ENCODE measurements at places on chromosomes 4 and X.

DNA sequence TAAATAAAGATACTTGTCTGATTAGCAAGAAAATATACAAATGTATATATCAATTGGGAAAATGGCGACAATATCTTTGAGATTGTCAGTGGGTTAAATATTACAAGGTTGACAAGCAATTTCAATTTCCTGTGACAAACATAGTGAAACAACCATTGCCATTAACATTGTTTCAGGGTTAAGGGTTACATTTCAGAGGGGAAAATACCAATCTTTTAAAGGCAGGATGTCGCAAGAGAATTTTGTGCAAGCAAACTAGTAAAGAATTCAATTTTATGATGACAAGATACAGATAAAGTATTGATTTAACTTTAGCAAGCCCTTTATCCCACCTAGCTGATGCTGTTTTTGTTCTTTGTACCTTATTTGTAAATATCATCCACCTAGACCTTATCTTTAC is 305.8 kb upstream of the GRIA3 start:
- DNase-seq, result no peak

DNA sequence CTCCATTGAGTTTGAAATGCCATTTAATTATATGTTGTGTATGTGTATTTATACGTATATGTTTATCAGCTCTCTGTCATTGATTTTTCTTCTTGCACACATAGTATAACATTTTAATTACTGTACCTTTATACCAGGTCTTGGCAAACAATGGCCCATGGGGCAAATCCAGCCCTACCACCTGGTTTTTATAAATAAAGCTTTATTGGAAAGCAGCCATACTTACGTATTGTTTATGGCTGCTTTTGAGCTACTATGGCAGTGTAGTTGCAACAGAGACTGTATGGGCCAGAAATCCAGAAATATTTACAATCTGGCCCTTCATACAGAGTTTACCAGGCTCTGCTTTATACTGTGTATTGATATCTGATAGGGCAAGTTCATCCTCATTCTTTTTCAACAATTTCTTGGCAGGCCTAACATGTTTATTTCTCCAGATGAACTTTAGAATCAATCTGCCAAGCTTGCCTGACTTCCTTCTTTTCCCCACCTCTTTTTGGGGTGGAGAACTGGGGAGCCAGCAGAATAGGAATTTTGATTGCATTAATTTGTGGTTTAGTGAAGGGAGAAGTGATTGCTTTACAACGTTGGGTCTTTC is 15.8 kb downstream of the DCUN1D4 start:
- peak; percentile 19 for DNase-seq

DNA sequence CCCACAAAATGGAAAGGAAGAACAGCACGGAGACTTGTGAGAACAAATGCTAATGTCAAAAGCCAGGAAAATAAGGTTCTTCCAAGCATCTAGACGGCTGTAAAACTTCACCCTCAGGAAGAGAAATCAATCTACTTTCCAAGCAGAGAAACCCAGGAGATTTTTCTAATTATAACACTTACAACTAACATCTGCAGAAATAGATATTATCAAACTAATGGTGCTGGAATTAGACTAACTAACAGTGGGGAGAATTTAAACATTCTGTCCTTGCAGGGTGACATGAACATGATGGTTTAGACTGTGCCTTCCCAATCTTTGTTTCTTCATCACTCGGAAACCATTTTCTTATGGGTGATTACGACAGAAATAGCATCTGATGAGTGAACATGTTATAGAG is 40.3 kb downstream of the SOD3 start:
- no peak for DNase-seq

GRCh38 chr4:99763635-99764101 is 53.0 kb upstream of the DAPP1 start:
- DNase-seq, result peak; percentile 78

DNA sequence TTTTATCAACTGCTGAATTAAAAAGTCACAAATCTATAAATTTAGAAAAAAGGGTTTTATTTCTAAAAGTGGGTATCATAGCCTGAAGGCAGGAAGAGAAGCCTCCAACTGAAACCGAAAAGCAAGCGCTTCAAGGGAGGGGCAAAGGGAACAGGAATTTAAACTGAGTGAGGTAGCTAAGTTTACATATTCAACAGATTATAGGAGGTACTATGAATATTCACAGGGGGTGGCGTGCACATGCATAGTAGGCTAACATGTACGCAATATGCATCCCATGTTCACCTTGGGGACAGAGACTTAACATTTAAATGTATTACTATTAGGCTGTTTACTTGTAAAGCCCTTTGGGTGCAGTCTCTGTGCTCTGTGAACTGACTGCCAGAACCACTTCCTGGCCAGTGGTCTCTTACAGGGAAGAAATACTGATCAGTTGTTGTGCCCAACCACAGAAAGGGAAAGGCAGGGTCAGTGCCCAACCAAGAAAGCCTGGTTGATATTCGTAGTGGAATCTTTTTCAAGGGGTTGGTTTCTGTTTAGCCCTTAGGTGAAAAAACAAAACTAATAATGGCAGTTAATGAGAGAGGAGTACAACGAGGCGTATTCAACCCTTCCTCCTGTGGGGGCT is 168.7 kb upstream of the GALNTL6 start:
- no peak for DNase-seq

DNA sequence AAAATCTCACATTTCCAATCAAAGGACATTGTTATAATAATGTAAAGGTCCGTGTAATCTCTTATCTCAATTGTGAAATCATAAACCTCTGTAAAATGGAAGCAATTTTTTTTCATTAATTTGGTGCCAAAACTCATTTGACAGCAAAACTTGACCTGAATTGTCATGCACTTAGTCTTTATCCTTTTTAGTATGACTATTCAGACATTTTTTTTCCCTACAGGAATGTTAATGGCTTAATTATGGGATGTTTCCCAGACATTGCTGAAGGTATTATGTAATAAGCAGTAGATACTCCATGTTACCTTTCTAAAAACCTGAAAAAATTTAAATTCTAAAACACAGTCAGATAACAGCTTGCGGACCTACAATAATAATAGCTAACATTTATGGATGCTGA is 228.9 kb downstream of the LHFPL1 start:
- DNase-seq, result no peak

- DNase-seq, result no peak
Measured at GRCh38 chr4:42523066-42523718, 125.9 kb downstream of the SHISA3 start.

DNA sequence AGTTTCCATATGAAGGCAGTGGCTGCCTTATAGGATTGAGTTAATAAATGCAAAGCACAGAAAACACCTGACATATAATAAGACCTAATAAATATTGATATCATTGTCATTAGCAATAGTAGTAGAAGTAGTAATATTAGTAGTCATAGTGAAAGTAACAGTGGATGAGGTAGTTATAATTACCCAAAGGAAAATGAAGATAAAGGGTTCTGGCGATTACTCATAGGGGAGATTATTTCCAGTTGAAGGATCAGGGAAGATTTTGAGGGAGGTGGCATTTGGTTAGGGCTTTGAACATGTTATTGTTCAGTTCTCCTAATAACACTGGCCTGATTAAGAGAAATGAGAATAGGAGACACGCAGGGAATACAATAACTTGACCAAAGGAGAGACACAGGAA is 131.9 kb upstream of the GPRIN3 start:
- DNase-seq, result no peak

- no peak for DNase-seq
Measured at GRCh38 chr4:96102541-96103026, 262.7 kb downstream of the PDHA2 start.

- no peak for DNase-seq
Measured at GRCh38 chrX:40177489-40177888, 79.7 kb upstream of the BCOR start.

- no peak for DNase-seq
Measured at GRCh38 chr4:176810481-176811249, 17.9 kb upstream of the VEGFC start.

DNA sequence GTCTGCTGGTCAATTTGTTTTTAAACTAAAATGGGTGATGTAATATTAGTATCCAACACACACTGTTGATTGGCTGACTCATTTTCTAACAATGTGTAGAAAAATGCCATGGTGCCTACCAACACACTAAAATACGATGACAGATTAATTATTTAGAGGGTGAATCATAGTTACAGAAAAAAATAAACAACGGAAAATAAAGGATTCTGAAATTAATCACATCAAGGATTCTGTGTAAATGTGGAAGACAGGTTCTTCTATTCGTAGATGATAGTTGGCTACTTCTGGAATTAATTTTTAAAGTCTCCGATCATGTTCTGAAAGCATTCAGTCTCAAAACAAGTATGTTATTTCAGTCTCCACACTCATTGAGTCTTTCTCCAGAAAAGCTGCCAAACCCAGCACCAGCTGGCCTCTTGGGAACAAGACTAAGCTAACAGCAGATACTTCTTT is 8.2 kb upstream of the IQCM start:
- peak; percentile 71 for DNase-seq

- DNase-seq, result no peak
Measured at GRCh38 chrX:133215017-133215416, 3.1 kb downstream of the TFDP3 start.

GRCh38 chr4:87427518-87427868 is 5.1 kb downstream of the NUDT9 start:
- no peak for DNase-seq

GRCh38 chr4:37584071-37584470 is 102.1 kb downstream of the RELL1 start:
- no peak for DNase-seq

- no peak for DNase-seq
Measured at GRCh38 chr4:39873823-39874222, 103.9 kb downstream of the PDS5A start.

DNA sequence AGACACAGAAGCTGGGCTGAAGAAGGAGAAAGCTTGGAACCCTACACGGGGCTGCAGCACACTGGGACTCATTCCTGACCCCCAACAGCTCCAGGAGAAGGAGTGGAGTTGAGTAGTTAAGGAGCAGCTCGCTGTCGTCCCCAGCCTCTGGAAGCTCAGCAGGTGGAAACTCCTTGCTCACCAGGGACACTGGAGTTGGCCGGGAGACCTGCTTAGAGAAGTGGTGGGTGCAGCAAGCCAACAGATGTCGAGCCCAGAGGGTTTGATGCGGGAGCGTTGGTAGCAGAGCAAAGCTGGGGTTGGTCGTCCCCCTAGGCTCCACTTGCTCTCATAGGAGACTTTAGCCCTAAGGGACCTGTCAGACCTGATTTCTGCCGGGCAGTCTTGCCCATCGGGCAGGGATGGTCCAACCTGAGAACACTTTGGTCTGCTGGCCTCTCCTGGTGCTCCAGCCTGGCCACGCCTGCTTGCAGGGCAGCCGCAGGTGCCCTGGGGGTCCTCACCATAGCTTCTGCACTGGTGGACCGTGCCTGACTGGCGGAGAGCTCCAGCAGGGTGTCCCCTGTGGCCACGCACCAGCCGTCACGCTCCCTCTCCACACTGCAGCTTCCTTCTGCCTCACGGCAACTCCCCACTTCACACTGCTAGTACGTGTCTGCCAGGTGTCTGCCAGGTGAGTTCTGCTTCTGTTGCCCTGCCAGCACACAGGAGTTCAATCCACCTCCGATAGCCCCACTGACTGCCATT is 353.7 kb downstream of the GASK1B start:
- DNase-seq, result no peak

DNA sequence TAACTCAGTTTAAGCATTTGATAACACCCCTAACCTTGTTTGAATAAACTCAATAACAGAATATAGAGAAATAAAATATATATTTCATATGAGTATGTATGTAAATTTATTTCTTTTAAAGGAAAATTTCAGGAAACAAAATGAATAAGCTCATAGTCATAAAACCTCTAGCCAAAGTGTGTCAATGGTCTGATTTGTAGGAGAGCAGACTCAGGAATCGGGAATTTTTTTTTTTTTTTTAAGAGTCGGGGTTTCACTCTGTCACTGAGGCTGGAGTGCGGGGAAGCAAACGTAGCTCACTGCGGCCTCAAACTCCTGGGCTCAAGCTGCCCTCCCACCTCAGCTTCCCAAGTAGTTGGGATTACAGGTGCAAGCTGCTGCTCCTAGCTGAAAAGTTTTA is 2.4 kb downstream of the PKD2 start:
- DNase-seq, result no peak
